ENCODE measurements at places on chromosomes 12 and 14. TPM values are rescaled to one million over a fixed set of nuclear protein-coding genes. Genes with fewer than 3 reads are reported as not detected.

GRCh38 chr14:70713096-70713495 is 71.4 kb downstream of the TTC9 start:
- DNase-seq, result no peak

DNA sequence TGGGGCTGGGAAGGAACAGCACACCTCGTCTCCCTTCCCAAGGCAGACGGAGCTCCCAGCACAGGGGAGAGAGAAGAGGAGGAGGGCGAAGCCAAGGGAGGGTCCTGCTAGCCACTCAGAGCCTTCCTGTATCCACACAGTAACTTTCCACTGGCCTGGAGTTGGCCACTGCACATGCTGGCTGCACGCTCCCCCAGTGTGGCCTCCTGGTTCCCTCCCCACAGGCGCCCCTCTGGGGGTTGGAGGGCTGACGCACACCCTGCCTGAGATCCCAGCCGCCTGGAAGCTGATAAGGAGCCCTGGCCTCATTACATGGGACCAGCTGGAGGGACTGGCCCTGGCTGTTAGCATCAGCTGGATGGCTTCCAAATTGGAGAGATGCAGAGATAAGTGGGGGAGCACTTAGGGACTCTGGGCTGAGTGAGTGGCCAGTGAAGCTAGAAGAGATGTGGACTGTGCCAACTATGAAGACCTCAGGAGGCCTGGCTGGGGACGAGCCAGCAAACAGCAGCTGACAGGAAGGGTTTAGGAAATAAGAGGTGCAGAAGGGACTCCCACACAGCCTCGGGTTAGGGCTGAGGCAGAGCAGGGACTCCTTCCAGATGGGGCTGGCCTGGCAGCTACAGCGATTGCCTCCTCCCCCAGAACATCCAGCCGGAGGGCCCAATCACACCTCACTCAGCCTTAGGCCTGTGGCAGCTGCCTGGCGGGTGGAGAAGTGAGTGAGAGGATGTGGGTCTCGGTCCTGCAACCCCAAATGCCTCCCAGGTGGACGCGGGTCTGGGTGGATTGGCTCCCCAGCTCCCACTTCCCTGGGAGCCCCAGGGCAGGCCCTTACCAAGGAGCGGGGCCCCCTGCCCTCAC is 26.3 kb upstream of the BCDIN3D start:
- peak; percentile 99 for DNase-seq

- DNase-seq, result no peak
Observed at GRCh38 chr14:88607829-88608228, 45.0 kb downstream of the ZC3H14 start.

FITM1 gene
- total RNA-seq, result not detected

VWF gene
- total RNA-seq, result 334 TPM
